CD4-positive, alpha-beta T cell treated with Interleukin-12 subunit alpha and Interleukin-12 subunit beta, for 1 hour (primary cell): ENCODE measurements at places on chromosomes 3 and 15.

DNA sequence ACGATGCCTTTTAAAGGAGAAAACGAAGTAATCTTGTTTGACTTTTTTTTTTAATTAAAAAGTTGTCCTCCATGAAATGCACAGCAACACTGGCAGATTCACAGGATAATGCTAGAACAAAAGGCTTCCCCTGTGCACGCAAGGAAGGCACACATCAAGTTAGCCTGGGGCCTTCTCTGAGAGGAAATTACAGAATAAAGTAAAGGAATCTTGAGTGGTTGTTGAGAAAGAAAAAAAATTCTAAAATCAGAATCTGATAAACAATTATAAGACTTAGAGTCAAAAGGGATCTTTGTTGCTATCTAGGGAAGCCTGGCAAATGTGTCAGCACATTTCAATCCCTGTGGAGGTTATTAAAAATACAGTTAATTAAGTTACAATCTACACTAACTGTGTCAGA, 946.0 kb downstream of the IGSF11 start:
- no peak for DNase-seq

- no peak for DNase-seq
Observed at GRCh38 chr3:17235310-17235709, 350.6 kb downstream of the PLCL2 start.

GRCh38 chr15:80265021-80265420, 13.0 kb upstream of the CTXND1 start:
- DNase-seq = no peak

DNA sequence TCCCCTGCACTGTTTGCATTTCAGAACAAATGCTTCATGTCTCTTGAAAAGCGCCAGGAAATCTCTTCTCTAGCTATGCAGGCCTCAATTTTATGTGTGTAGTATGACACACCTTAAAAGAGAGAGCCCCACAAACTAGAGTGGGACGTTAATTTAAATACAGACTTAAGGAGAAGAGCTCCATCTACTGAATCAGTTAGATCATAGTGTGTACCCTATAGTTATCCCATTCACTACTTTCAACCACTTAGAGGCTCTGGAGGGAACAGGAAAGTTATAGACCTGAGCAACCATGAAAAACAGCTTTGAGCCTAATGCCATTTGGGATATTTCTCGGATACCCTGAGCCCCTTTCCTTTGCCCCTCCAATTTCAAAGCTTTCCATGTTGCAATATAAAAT, 153.7 kb downstream of the TIGIT start:
- no peak for DNase-seq

DNA sequence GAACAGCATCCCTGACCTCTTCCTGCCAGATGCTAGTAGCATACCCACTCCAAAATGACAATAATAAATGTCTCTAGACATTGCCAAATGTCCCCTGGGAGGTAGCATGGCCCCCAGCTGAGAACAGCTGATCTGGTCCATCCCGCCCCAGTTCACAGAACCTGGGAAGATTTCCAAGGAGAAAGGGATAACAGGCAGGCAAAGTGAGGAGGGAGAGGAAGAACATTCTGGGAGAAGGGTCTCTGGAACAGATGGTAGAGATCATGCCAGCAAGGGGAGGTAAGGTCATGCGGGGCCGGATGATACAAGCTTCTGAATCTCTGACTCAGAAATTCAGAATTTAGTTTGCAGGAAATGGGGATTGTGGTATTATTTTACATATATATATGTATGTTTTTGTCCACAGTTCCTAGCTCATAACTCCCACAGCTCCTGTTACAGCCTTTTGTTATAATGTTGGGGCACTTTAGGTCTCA, 192.7 kb downstream of the SUCLG2 start:
- no peak for DNase-seq

GRCh38 chr3:160486459-160486869, 36.9 kb upstream of the TRIM59 start:
- DNase-seq = peak; percentile 32

- no peak for DNase-seq
Observed at GRCh38 chr3:187964760-187965159, 189.2 kb upstream of the LPP start.

DNA sequence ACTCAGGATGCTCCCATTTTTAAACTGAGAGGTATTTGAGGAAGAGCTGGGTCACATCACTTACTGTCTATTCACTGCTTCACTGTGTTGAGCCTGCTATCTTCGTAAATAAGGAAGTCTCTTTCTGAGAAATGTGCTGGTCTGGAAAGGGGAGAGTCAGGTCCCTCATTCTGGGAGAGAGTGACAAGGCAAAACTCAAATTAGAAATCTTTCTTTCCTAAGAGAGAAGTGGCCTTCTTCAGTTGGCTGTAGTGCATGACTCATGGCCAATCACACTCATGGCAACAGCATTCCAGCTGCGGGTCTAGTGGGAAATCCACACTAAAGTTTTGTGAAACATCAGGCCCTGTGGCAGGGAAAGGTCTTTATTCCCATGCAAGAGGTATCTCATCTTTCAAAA, 11.5 kb upstream of the TIMP4 start:
- no peak for DNase-seq

DNA sequence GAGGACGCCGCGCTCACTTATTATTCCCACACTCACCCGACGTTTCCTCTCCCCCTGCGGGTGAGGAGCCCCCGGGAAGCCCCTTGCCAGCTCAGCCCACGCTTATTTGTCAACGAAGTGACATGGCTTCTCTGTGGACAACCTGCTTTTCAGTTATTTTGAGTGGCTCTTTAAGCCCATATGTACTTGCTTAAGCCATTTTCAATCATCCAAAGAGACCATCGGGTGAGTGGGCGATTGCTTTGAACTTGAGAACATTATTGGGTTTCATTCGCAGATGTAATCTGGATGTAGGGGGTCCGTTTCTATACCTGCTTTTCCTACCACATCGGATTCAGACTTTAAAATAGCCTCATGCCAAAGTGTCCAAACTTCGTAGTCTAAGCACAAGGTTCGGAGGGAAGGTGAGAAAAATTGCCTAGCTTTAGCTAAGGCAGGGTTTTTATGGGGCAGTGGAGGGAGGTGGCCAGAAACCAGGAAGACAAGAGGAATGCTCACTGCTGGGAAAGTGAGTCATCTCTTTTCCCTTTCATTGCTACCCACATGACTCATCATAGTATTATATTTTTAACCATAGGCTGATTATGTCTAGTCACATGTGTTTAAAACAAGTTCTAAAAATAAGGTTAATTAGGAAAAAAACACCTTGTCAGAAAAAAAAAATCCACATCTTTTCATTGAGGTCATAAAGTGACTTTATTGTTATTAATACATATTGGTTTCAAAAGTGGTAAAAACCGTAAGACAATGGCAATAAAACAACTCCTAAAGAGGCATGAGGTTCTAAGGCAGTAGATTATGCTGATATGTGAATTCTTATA, 773.1 kb upstream of the NR2F2 start:
- DNase-seq = no peak

GRCh38 chr3:19171794-19172193, 23.5 kb downstream of the KCNH8 start:
- no peak for DNase-seq

DNA sequence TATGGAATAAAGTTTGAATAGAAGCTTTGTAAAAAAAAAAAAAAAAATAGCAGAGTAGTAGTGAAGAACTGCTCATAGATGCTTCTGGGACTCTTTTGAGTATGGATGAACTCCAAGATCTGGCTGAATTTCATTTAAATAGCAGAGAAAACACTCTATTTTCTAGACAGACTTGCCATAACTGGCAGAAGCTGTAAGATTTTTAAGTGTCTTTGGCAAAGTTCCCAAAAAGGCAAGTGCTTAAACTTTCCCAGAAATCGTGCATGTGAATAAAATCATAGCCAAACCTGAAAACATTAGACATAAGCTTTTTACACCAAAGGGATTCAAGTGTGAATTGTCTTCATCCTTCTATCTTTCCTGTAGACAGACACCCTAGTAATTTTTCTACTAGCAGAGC, 110.3 kb upstream of the MITF start:
- DNase-seq = no peak

- no peak for DNase-seq
Observed at GRCh38 chr15:31801152-31801551, 229.2 kb upstream of the CHRNA7 start.

DNA sequence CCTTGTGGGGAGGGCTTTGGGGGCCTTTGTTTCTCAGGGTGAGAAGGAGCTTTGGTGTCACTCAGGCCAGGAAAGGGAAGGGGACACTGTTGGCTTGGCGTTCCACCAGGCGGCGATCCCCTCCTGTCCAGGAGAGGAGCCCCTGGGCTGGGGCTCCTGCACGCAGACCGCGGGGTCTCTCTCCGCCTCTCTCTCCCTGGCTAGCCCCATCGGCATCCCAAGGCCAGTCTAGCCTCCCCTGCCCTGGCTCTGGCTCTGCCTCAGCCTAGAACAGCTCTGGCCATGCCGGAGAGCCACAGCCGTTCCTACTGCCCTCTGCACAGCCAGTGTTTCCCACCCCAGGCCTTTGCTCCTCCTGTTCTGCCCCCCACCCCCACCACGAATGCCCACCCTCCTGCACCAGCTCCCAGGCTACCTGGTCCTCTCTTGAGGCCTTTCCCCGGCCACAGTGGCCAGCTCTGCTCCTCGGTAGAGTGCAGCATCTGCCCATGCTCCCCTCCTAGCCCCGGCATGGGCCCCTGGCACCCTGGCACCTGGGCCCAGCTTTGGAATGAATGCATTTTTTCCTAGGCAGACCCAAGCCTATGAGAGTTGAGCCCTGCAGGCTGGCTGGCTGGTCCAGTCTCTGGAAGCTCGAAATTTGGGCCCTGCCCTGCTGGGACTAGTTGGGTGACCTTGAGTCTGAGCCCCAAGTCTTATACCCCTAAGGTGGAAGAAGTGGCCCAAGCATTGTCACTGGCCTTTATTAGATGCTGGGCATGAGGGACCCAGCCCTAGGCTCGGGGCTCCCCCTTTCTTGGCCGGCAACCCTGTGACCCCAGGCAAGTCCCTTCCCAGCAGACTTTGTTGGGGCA, 2.4 kb downstream of the PLXNA1 start:
- DNase-seq = no peak

DNA sequence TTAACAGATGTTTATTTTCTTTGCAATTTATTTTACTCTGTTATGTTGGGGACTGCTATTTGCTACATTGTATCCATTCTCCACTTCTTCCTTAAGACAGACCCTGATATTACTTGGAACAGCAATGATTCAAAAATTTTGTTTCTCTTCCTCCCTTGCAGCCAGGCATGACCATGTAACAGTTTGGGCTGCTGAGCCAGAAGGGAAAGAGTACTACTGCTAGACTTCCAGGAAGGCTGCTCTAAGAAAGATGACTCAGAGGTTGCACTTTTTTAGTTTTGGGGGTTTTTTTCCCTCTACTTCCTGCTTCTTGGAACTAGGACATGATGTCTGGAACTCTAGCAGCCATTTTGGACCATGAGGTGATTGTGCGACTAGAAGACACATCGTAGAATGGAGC, 10.3 kb downstream of the PRR20G start:
- no peak for DNase-seq

GRCh38 chr3:14672588-14672987, 2.4 kb upstream of the C3orf20 start:
- no peak for DNase-seq

DNA sequence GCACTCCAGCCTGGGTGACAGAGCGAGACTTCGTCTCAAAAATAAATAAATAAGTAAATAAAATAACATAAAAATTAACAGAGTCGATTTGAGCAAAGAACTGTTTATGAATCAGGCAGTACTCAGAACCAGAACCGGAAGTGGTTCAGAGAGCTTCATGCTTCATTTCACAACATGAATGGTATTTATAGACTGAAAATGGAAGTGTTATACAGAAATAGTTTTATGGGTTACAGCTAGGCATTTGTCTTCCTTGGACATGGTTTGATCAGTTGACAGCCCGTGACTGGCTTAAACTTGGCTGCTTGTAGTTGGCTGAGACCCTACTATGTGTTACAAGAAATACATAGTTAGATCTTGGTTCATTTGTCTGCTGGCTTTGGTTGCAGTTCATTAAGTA, 216.0 kb upstream of the MCTP2 start:
- no peak for DNase-seq

- DNase-seq = no peak
Observed at GRCh38 chr3:167814441-167814951, 79.0 kb downstream of the SERPINI1 start.

- DNase-seq = peak; percentile 65
Observed at GRCh38 chr15:45126535-45127158, 3.0 kb downstream of the DUOXA1 start.

DNA sequence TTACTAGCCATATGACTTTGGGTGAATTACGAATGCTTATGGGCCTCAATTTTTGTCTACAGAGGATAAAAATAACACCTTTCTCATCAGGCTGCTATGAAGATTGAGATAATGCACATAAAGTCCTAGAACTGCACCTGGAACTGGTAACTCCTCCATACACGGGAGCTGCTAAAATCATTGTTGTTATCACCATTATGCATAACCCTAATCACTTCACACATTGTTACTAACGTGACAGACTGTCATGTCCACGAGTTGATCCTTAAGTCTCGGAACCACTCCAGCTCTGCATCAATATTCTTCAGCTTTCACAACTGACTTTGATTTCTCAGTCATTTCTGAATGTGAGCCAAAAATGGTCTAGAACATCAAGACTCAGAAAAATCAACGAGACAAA, 64.1 kb downstream of the RFTN1 start:
- no peak for DNase-seq

DNA sequence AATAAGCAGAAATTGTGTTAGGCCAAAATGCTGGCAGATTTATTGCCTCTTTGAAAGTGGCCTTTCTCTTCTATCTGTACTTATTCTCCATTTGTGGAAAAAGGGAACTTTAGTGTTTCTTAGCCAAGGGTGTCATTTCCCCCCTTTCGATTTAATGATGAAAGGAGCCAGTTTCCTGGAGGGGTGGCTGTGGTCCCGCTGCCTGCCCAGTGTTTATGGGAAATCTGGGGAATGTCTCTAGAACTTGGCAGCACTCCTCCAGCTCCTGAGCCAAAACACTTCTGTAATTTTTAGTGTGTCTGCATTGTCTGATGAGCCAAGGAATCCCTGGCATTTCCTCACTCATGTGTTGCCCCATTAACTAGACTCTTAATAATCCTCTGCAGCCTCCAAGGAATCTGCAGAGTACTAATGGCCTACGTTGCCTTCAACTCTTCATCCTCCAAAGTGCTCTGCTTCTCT, 448.8 kb downstream of the GRM7 start:
- DNase-seq = no peak

GRCh38 chr3:42846685-42847522, 28.8 kb downstream of the CYP8B1 start:
- peak; percentile 18 for DNase-seq
